Adipocyte (in vitro differentiated cells): ENCODE measurements at places on chromosomes 13 and 19.

- no peak for DNase-seq
Measured at GRCh38 chr19:50314724-50315708, 14.2 kb downstream of the KCNC3 start.

GRCh38 chr13:39776439-39776838 is 121.0 kb downstream of the COG6 start:
- peak; percentile 48 for DNase-seq

GRCh38 chr19:32165141-32165540 is 180.3 kb upstream of the ZNF507 start:
- DNase-seq = no peak

DNA sequence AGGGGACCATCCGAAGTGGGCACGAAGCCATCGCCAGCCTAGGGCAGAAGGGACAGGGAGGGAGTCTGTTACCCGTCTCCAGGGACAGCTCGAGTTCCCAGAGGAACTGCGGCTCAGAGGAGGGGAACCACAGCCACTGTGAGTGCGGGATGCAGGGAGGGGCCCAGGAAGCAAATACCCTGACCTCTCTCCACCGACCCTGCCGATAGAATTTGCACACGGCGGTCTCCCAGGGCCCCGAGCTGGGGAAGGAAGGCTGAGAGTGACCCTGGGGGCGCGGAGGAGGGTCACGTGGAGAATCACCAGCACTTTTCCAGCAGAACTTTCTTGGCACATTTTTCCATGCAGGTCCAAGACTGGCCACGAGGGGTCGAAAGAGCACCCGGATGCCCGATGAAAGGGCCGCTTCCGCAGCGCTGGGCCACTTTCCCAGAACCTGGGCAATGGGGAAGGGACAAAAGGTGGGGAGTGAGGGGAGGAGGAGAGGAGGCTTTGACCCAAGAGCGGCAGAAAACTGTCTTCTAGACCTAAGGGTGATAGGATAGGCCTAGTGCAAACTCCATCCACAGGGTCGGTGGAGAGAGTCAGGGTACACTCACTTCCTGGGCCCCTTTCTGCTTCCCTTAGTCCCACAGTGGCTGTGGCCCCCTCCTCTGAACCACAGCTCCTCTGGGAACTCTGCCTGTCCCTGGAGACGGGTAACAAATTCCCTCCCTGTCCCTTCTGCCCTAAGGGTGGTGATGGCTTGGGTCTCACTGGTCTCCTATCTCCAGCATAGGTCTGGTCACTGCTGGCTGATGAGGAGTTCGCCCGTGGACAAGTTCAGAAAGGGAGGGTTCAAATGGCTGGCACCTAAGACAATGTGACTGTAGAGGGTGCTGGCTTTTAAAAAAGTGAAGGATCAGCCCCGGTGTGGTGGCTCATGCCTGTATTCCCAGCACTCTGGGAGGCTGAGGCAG is 5.3 kb upstream of the GPR4 start:
- peak; percentile 91 for DNase-seq

- no peak for DNase-seq
Measured at GRCh38 chr13:57874530-57874929, 243.0 kb downstream of the PCDH17 start.

GRCh38 chr13:109228211-109228610 is 558.2 kb downstream of the IRS2 start:
- DNase-seq = no peak

DNA sequence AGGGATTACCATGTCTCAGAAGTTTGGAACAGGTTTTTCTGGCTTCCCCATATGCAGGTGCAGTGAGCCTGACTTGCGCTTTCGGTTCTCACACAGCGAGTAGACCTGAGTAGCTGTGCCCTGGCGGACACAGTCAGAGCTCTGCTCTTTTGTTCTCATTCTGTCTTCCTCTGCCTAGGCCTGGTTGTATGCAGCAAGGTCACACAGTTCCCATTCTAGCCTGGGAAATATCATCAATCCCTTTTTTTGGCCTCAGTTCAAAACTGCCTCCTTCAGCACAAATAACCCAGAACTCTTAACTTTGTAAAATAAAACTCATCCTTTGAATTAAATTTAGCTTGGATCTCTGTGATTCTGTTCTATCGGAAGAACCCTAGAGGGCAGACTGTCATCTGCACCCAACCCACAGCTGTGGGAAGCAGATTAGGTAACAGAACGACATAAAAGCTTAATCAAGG is 10.2 kb downstream of the OXGR1 start:
- no peak for DNase-seq

DNA sequence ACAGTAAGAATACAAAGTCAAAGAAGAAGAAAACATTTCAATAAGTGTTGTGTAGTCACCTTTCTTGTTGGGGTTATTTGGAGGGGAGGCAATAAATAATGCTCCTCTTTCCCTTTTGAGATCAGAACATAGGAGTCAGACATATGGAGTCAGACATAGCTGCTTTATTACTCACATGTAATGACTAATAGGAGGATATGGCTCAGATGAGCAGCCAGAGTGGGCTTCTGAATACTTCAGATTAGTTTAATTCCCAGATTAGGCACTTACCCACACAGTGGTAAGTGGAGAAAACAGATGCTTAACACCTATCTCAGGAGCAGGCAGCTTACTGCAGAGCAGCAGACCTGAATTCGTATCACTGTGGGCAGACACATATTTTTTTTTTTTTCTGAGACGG is 31.7 kb upstream of the C1QTNF9B start:
- DNase-seq = peak; percentile 60

- peak; percentile 27 for DNase-seq
Measured at GRCh38 chr19:40519352-40520322, 52.8 kb downstream of the SPTBN4 start.

DNA sequence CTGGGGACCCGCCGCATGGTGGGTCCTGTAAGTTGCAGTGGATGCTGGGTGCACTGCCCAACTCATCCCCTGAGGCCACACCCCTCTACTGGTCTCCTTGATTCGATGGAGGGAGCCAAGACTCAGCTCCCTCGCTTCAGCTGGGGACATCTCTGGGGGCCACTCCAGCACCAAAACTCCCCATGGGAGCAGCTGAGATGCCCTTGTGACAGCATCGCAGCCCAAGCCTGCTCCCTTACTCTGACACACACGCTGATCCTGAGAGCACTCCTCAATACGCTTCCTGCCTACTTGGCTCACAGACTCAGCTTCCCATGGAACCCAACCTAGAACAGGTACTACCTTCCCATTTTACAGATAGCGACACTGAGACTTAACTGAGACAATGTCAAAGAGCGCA is 56.2 kb downstream of the PEPD start:
- no peak for DNase-seq

DNA sequence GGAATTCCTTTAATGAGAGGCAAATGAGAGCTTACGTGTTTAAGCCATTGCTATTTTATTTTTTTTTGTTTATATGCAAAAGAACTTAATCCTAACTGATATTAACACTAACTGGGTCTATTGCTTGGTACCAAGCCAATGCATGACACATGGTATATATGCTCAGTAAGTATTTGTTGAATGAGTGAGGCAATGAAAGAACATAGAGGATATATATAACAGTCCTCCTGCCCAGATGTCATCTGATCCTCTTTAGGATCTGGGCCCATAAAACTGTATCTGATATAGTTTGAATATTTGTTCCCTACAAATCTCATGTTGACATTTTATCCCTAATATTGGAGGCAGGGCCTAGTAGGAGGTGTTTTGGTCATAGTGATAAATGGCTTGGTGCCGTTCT is 13.0 kb upstream of the ALOX5AP start:
- DNase-seq = no peak

GRCh38 chr19:48634424-48635262 is 2.5 kb downstream of the DBP start:
- DNase-seq = peak; percentile 93

DNA sequence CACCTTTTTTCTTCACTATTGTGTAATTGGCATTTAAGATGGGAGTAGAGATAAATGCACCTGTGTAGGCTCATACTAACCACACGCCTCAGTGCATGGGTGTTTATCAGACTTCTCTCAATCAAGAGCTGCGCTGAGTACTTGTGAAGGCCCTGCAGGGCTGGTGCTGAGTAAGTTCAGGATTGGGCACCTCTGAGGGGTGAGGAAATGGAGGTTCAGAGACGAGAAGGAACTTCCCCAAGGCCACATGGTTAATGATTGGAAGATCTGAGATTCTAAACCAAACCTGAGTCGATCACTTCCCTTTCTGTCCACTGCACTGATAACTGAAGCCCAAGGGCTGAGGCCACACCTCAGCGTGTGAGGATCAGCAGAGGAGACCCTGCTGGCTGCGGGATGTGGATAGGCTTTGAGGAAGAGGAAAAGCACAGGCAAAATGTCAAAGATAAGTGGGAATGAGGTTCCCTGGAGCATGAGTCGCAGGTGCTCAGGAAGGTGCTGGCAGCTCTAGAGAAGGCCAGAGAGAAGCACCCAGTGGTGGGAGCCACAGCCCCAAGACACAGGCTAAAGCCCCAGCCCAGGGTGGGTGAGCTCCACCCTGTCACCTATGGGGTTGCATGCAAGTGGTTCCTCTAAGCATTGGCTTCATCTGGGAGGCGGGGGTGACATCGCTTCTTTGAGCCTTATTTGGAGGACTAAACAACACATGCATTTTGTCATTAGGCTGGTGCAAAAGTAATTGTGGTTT is 32.3 kb upstream of the GJB6 start:
- DNase-seq = no peak

GRCh38 chr13:109191413-109191812 is 562.0 kb downstream of the MYO16 start:
- DNase-seq = no peak

DNA sequence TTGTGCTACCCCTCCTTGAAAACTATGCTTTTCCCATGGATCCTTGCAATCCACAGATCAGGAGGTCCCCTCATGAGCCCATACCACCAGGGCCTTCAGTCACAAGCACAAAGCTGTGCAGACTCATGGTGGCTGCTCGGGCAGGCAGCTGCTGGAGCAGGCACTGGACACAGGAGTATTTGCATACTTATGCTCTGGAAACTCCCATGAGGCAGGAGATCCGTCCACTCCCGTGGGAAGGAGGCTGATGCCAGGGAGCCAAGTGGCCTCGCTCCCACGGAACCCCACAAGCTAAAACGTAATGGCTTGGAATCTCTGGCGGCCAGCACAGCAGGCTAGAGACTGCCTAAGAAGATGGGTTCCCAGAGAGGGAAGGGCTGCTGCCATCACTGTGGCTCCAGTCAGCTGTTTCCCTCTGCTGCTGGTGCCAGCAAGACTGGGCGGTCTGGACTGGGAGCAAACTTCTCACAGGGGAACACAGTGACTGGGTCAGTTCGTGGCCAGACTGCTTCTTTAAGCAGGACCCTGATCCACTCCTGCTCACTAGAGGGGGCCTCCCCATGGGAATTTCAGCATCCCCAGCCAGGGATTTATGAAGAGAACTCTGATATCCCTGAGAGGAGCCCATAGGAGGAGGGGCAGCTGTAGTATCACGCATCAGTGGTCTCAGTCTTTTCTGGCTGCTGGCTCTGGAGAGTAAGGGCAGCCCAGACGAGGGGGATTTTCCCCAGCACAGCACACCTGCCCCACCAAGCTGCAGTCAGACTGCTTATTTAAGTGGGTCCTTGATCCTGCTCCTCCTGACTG is 370.3 kb upstream of the ATXN8OS start:
- no peak for DNase-seq

- no peak for DNase-seq
Measured at GRCh38 chr19:3372413-3372812, 6.0 kb downstream of the NFIC start.

- no peak for DNase-seq
Measured at GRCh38 chr13:50796463-50796862, 47.0 kb downstream of the DLEU7 start.

DNA sequence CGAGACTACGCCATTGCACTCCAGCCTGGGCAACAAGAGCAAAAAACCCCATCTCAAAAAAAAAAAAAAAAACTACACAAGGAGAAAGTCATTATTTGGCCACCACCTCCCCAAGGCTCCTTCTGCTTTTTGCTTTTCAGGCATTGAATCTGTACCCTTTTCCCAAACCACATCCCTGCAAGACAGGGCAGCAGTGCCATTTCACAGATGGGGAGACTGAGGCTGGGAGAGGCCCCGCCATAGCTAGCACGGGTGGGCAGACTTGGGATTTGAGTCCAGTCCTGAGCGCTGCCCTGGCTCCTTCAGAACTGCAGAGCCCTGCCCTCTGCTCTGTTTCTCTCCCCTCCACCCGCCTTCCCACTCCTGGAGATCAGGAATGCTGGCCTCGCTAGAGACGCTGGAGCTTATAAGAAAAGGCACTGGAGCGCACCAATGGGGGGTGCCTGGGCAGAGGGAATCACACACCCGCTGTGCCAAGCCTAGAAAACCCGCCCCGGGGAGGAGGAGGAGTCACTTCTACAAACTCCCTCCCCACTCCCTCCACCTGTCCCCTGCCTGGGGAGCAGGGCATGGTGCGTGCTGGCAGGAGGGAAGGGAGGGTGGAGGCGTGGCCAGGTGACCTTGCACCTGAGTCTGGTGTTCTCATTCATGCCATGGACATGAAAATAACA is 17.6 kb downstream of the TJP3 start:
- DNase-seq = no peak

GRCh38 chr19:47680858-47681332 is 32.3 kb upstream of the EHD2 start:
- DNase-seq = no peak

- DNase-seq = peak; percentile 25
Measured at GRCh38 chr19:4730740-4731171, 7.1 kb upstream of the DPP9 start.

DNA sequence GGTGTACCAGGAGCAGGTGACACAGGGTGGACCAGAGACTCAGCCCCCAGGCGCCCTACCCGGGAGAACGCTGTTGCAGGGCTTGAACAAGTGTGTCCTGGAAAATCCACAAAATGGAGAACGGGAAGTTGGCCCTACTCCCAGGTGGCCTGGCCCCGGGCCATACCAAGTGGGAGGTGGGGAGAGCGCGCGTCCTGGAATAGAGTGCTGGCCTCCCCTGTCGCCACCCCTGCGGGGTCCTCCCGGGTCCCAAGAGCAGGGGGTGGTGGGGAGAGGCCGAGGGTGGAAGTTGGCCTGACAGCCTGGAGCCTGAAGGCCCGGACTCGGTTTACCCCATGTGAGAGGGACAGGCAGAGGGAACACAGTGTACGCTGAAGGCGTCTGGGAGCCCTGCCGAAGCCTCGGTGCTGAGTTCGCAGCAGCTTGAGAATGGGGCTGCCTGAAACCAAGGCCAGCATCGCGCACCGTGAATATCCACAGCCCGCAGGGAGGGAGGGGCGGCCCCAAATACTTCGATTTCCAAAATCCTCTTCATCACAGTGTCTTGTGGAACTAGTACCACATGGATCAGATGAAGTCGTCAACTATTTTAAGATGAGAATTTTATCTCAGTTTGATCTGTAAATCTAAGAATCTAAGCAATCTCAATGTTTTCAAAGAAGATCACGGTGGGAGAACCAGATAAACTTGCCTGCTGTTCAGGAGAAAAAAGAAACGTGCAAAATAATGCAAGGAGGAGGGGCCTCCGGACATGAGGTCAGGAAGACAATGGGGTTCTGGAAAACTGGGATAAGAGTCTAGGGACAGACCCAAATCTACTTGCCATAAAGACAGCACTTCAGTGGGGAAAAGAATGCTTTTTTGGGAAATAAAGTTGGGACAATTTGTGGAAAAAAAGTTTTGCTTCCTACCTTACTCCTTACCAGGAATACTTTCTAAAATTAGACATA is 10.4 kb upstream of the KLF16 start:
- no peak for DNase-seq

GRCh38 chr13:65936249-65936648 is 1293.9 kb downstream of the PCDH9 start:
- no peak for DNase-seq
